ENCODE measurements at places on chromosomes 2 and 18.

- DNase-seq, result no peak
Observed at GRCh38 chr18:4236940-4237663, 218.0 kb downstream of the DLGAP1 start.

DNA sequence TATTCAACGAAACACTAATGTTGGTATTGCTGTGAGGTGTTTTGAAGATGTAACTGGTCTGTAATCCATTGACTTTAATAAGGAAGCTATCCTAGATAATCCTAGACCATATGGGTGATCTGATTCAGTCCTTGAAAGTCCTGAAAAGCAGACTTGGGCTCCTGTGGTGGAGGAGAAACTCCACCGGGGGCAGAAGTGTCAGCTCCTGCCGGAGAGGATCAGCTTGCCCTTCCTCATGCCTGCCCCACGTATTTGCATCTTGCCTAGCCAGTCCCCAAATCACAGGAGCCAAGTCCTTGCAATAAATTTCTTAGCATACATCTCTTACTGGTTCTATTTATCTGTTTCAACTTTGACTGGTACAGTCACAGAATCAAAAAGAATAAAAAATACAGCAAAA, 144.2 kb upstream of the DLGAP1 start:
- no peak for DNase-seq

- no peak for DNase-seq
Observed at GRCh38 chr2:43115881-43116280, 110.5 kb downstream of the ZFP36L2 start.

- DNase-seq, result no peak
Observed at GRCh38 chr2:83686863-83687262, 772.2 kb downstream of the SUCLG1 start.

DNA sequence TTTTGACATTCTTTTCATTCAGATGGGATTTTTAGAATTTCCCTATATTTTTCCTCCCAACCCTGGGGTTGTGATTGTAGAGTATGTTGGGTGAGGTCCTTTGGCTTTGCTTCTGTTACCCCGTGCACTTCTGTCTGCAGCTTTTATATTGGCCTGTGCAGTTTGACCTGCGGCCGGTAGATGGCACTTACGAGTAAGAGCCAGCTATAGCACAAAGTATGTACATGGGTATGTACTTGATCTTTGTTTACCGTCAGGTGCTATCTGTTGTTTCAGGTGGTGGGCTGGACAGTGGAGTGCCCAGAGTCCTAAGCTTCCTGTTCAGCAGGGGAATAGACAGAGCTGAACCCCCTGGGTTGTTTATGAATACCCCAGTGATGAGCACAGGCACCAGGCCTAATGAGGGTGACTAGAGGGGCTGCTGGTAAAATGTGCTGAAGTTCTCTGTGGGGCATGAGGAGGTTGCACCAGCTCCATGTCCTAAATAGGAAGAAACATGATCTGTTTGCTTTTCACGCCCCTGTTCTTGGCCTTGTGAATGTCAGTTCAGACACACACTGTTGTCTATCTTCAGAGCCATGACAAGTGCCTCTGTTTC, 58.9 kb upstream of the THUMPD2 start:
- DNase-seq, result no peak

GRCh38 chr18:59877361-59877760, 22.4 kb upstream of the PMAIP1 start:
- no peak for DNase-seq

DNA sequence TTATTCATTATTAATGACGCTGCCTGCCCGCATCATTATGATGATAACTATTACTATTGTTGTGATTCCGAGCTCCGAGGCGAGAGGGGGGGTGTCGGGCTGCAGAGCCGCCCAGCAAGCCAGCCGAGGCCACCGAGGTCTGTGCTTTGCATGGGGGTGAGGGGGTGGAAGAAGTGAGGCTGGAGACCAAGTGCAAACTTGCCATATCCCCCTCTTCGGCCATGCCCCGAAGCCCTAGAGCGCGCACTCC, 3.6 kb downstream of the BCL11A start:
- DNase-seq, result no peak

DNA sequence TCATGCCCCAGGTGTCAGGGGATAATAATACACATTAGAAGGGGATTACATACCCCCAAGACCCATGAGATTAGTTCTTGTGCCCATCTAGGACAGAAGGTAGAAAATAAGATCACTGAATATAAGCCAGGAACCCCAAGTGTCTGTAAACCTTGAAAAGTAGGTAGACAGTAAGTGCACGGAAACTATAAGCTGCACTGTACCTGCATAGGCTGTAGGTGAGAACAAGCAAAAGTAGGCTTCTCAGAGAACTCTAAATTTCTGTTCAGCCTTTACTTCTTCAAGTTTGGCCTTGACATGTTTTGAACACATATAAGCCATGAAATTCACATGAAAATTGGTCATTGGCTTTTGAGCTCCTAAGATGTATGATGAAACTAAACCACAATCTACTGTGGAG, 113.0 kb upstream of the FSIP2 start:
- no peak for DNase-seq

GRCh38 chr2:240655931-240656886, 26.5 kb downstream of the AQP12B start:
- DNase-seq, result no peak

GRCh38 chr2:37832590-37833197, 92.4 kb upstream of the RMDN2 start:
- DNase-seq, result peak; percentile 61

DNA sequence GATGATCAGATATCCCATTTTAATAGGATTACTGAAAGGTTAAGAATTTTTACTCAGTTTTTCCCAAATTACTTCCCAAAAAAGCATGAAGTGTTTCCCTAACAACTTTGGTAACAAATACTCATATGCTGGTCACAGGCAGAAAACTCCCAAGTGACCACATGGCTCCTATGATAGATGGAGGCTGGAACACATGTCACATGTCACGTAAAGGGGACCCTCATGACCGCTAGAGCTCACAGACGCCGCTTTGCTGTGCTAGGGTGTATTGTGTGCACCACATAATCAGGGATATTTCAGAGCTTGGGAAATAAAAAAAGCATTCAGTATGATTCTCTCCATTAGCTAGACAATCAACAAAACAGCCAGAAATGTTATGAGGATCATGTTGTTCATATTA, 228.2 kb downstream of the TMEM163 start:
- no peak for DNase-seq

GRCh38 chr2:233258211-233258610, 6.7 kb downstream of the ATG16L1 start:
- no peak for DNase-seq

DNA sequence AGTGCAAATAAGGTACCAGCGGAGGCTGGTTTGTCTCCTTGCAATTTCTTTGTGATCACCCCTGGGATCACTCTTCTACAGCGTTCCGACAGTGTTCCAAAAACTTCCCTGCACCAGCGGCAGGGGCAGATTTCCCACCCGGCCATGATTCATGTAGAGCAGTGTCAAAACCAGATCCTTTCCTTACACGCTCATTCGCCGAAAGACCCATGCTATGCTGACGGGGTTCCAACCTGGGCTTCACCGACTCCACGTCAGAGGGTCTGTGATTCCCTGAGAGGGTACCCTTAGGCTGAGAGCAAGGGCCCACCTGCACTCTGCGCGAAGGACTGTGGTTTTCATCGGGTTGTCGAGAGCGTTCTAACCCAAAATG, 423 bp upstream of the TTC27 start:
- no peak for DNase-seq

- DNase-seq, result no peak
Observed at GRCh38 chr18:77300579-77300978, 50.9 kb downstream of the GALR1 start.

GRCh38 chr2:64203858-64204632, 59.8 kb upstream of the PELI1 start:
- DNase-seq, result no peak

DNA sequence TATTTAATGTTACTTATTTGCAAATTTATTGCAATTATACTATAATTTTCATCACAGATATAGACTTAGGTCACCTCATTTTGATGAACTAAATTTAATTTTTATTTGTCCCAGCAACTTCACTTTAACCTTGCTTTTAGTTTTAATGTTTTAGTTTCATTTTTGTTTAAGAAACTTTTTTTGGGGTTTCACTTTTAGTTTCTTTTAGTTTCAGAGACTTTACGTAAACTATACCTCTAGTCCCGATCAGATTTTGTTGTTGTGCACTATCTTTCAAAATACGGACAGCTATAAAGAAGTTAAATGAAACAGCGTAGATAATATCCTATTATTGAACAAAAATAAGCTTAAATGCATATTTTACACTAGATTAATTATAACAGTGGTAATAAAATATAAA, 460.5 kb downstream of the ERBB4 start:
- no peak for DNase-seq

DNA sequence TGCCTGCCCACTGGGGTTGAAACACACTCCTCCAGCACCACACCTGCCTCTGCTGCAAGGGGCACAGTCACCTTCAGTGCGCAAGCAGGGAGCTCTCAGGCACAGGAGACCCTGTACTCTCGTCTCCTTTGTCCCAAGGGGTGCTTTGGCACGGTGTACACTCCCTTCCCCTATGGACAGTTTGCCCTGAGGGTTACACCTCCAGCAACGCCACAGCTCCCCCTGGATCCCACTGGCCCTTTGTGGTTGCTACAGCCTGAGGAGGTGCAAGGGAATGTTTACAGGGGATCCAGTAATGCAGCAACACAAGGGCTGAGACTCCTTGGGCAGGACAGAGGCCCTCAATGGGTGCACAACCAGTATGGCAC, 45.2 kb upstream of the FAM117B start:
- DNase-seq, result no peak

DNA sequence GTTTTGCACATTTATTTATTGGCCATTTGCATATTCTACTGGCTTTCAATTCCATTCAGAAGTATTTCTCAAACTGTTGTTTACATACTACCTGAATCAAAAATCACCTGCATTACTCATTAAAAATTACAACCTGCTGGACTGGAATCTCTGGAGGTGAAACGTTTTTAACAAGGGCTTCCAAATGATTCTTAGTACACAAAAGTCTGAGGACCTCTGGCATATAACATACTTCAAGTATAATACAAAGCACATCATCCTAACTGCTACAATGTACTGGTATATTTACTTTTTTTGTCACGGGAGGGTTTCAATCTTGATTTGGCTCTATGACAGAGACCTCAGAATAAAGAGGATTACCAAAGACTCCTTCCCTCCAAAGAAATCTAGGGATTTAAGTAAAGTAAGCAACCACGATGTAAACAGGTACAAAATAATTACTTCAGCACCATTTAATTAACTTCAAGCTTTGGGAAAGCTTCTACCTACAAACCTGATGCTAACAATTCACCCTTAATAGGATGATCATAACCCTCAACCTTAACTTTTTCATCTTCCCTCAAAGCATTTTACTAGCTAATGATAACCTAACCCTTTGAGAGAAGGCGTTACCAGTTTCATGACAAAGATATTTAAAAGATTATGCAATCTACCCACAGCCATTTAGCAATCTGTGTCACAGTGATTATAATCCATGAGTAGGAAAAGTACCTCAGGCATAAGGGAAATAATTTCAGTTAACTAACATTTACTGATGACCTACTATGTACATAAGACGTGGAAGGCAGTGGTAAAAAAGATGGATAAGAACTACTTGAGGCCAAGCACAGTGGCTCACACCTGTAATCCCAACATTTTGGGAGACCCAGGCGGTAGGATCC, 24.7 kb downstream of the ATAD2B start:
- DNase-seq, result no peak

DNA sequence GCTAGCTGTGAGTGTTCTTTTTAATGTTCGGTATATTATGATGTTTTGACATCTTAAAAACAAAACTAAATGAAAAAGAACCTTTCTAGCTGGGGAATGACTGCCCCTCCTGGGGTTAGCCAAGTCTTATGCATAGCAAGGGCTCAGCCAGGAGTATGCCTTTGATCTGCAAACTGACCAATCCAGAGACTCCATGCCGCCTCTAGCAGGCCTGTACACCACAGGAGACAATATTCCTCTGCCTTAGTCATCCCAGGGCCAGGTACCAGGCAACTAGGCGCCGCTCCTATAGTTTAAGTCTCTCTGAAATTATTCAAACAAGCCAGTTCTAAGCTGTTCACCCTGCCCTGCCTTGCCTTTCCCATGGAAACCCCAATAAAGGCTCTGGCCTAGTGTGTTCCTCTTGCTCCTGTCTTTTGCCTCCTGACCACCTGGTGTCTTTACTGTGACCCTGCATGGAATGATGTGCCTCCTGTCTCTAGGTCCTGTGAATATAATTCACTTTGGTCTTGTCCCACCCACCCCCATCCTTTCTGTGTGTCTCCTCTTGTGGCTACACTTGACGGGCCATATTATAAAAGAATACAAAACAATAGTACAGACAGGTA, 52.0 kb upstream of the CHN1 start:
- DNase-seq, result no peak

DNA sequence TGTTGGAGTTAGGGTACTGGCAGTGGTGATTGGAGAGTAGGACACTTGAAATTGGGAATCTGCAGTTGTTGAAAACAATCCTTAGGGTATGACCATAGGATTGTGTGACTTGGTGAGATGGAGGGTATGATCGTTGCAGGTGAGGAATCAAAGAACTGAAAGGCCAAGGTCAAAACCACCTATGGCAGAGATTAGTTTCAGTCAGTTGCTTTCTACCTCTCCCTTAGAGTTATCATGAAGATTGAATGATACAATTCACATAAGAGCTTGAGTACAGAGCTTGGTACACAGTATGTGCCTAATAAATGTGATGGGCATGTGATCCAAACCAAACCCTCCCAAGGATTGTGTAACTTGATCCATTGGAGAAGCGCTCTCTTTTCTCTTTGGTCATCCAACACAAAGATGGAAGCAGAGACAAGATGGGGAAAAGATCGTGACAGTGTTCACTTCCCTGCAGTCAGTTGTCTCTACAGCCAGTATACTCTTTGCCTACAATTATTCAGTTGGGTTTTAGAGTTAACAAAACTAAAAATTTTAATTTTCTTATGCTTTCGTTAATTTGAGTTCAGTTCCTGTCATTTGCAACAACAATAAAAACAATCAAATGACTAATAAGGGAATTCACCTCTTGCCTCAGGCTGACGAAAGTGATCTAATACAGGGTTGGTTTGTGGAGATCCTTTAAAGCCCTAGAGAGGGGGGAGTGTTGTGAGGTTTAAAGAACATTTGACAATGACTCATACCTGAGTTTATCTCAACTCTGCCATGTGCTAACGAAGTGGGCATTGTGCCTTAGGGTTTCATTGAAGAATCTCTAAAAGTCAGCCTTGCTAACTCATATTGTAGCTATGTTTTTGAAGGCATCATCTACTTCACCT, 14.8 kb upstream of the SMAD2 start:
- DNase-seq, result no peak

DNA sequence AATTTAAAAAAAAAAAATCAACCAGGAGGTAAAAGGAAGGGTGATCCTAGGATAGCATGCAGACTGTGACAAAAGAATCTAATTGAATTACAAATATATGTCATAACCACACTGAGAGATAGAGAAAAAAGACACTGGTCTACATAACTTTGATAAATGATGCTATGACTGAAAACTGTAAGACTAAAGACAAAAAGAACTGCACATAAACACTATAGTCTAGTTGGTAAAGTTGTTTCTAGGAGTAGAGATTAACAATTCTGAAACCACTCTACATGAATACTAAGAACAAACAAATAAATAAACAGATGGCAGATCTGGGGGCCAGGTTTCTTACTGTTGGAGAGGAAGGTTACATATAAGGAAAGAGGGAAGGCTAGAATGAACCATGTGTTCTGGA, 14.6 kb upstream of the CHAC2 start:
- no peak for DNase-seq

All from activated CD8-positive, alpha-beta memory T cell treated with anti-CD3 and anti-CD28 coated beads for 4 hours (primary cell).